ENCODE measurements at places on chromosomes 2 and 18. TPM values are rescaled to one million over a fixed set of nuclear protein-coding genes. Genes with fewer than 3 reads are reported as not detected.

CFAP65 gene
- total RNA-seq = not detected

C2orf81 gene
- total RNA-seq = 3.1 TPM

IL18R1 gene
- total RNA-seq = 4.3 TPM

VWA3B gene
- total RNA-seq = 0.11 TPM

SLC11A1 gene
- 0.22 TPM for total RNA-seq

MAL gene
- 0.76 TPM for total RNA-seq

NEB gene
- 2.7 TPM for total RNA-seq

DPP10 gene
- not detected for total RNA-seq

CYP1B1 gene
- 6.3 TPM for total RNA-seq

TUBB8B gene
- not detected for total RNA-seq

CCL20 gene
- total RNA-seq = 2.4 TPM

AQP12A gene
- not detected for total RNA-seq

CPO gene
- total RNA-seq = not detected

SERPINB12 gene
- total RNA-seq = not detected

POTEC gene
- not detected for total RNA-seq

TNS1 gene
- total RNA-seq = 5.5 TPM

ANKRD23 gene
- total RNA-seq = 2.4 TPM

UGT1A8 gene
- total RNA-seq = not detected

VIL1 gene
- total RNA-seq = not detected

TP53I3 gene
- total RNA-seq = 171 TPM

POTEI gene
- total RNA-seq = not detected

CTDP1 gene
- 17.7 TPM for total RNA-seq

HTR2B gene
- under 0.01 TPM for total RNA-seq

SMAD7 gene
- total RNA-seq = 49.5 TPM

GULP1 gene
- 71.5 TPM for total RNA-seq

Data from placental epithelial cell (primary cell).